Stimulated activated CD4-positive, alpha-beta T cell treated with anti-CD3 and anti-CD28 coated beads, Interleukin-1b, Interleukin-23, amount 100 ng/mL, for 4 hours (primary cell): ENCODE measurements at places on chromosomes 1 and 21.

DNA sequence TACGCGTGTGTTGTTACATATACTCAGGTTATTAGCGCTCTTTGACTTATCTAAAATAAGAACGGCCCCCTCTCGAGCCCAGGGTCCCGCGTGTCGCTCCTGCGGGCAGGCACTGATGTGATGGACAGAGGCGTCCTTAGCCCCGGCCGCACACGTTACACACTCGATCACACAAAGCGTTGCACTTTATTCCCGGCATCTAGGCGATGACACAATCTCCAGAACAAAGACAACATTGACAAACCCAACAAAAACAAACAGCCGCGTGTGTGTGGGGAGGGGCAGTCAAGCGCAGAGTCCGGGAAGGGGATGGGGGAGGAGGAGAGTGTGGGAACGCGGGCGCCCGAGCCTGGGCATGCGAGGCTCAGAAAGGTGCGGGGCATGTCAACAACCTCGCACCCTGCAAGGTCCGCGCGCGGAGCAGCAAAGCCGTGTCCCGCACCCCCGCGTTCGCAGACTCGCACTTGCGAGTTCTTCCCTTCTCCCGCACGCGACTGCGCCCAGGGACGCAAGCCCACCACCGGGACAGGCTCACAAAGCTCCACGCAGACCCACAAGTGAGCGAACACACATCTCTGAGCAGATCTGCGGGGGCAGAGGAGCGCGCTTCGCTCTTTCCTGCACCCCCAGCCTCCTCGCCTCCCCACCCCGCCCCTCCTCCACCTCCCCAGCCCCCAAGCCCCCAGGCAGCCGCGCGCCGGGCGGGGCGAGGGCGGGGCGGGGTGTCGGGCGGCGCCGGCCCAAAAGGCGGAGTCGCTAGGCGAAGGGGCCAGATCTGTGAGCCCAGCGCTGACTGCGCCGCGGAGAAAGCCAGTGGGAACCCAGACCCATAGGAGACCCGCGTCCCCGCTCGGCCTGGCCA is at the start of gene EFNA1:
Gene EFNA1, plus strand, starts transcription at position 772 of the 862 bp plus-strand sequence. CDS start 102 bp downstream, outside the sequence.
- no peak for DNase-seq

GRCh38 chr1:36906555-36906954 is 127.8 kb downstream of the GRIK3 start:
- no peak for DNase-seq

GRCh38 chr1:176959191-176959820 is 205.2 kb downstream of the ASTN1 start:
- no peak for DNase-seq

DNA sequence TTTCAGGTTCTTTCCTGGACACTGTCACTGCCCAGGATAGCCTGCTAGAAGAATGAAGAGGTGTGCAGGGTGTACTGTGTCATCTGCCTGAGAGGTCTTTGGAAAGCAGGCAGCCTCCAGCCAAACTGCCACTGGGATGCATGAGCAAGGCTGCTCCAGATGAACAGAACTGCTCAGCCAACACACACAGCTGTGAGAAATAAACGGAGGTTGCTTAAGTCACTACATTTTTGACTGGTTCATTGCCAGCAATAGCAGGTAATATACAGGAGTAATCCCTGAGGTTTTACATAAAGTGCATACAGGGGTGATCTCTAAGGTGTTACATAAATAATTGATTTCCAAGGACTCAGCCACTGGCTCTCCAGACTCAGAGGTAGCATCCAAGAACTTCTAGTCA is 516.9 kb downstream of the BRINP3 start:
- no peak for DNase-seq

GRCh38 chr1:177944016-177944949 is 25.6 kb downstream of the SEC16B start:
- no peak for DNase-seq

- DNase-seq = peak; percentile 28
These were observed 9.1 kb upstream of the LUZP1 start for GRCh38 chr1:23177438-23178380.

DNA sequence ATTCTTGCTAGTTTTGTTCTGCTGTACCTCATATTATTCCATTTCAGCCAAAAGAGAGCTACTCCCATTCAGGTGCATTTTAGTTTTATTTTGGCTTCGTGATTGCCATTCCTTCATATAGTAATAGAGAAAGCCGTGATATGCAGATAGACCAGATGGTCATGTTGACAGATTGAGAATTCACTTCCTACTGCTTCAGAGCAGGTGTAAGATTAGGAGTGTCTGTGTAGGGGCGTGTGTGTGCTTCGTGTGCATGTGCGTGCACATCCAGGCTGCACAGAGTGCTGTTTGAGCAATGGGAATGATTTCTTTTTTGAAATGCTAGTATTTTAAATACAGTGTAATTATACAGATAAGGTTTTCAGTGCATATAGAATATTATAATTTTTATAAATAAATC is 10.3 kb downstream of the NFIA start:
- DNase-seq = no peak

DNA sequence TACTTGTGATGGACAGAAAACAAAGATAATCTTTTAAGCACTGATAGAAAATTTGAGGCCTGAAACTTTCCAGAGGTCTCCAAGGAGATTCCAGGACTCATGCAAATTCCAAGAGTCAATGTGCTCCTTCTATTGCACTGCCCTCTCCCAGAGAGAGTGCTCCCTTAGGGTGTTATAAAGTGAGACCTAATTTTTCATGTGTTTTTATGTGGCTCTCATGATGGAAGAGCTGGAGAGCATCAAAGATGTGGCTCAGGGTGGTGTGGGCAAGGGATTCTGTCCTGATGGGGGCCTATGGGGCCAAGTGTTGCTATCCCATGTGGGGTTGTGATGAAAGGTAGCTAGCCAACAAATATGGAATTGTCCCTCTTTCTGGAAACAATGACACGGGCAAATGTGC is 101.3 kb downstream of the PRRX1 start:
- no peak for DNase-seq

- no peak for DNase-seq
These were observed 4.9 kb downstream of the GLIS1 start for GRCh38 chr1:53733975-53734649.

GRCh38 chr21:42670884-42671283 is 17.5 kb downstream of the PDE9A start:
- no peak for DNase-seq

DNA sequence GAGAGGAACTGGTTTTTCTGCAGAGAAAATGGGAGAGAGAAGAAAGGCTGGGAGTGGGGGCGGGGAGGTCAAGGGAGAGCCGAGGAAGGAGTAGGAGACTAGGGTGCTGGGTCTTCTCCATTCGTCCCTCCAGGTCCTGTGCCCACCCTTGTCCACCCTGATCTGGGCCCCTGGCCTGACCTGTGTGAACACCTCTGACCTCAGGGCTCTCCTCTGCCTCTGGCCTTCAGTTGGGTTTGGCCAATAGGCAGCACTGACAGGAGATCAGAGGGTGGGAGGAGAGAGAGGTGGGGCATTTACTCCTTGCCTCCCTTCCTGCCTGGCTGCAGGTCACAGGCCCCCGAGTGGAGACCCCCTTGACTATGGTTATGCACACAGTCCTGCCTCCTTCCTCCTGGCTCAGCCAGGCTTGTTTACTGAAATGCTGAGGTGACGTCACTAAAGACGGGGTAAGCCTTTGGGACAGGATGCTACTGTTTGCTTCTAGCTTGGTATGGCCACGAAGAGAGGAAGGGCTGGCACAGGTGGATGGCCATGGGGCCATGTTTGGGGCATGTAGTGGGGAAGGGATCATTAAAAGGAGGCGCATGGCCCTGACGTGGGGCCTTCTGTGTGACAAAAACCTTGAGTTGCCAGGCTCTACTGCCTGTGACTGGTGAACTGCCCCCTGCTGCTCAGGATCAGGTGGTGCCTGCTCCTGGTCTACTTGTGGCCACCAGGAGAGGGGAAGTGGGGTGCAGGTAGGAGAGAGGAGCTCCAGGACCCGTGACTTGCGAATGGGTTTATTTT is 248.7 kb upstream of the CSF3R start:
- DNase-seq = no peak

- DNase-seq = peak; percentile 14
These were observed at the start of gene CYP2J2 for GRCh38 chr1:59926381-59927123. Gene CYP2J2, minus strand, starts transcription at chr1:59926773. Its CDS starts 27 bp downstream, at chr1:59926746.

DNA sequence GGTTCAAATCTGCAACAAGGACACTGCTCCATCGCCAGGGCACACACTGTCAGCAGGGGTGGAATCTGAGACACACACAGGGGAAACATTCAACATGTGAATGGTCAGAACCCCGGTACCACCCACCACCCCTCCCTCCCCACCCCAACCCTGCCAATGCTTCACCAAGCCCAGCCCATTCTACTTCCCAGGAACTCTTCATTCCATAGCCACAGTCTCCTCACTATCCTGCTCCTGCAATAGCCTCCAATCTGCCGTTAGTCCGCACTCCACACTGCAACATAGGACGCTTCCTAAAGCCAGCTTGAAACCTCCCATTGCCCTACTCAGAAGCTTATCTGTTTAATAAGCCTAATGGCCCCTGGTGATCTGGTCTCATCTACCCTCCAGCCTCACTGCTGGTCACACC is 7.5 kb upstream of the RAB3B start:
- DNase-seq = no peak

DNA sequence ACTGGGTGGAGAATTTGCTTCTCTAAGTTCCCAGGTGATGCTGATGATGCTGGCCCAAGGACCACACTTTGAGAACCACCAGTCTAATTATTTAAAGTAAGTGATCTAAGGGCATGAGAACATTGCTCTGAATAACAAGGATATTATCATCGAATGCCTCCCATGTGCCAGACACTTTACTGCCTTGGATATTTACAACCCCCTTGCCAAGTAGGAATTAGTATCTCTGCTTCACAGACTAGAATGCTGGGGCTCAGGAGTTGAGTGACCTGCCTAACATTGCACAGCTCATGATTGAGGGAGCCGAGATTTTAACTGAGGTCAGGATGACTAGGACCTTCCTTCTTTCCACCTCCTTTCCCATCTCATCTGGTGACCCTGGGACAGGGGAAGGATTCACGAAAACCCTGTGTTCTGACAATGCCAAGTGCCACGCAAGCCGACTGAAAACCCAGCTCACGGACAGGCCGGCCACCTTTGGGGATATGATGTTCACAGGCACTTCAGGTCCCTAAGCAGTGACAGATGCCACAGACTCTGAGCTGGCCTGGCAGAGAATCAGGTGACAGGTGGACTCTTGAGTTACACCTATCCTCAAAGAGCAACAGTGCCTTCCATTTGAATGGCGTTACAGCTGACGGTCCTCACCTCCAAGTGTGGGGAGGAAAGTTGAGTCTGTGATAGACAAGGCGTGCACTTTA is 230.7 kb downstream of the TOMM20 start:
- DNase-seq = no peak

GRCh38 chr1:185376840-185377635 is 60.0 kb upstream of the IVNS1ABP start:
- DNase-seq = no peak

- no peak for DNase-seq
These were observed 9.5 kb upstream of the HORMAD1 start for GRCh38 chr1:150730130-150730721.

DNA sequence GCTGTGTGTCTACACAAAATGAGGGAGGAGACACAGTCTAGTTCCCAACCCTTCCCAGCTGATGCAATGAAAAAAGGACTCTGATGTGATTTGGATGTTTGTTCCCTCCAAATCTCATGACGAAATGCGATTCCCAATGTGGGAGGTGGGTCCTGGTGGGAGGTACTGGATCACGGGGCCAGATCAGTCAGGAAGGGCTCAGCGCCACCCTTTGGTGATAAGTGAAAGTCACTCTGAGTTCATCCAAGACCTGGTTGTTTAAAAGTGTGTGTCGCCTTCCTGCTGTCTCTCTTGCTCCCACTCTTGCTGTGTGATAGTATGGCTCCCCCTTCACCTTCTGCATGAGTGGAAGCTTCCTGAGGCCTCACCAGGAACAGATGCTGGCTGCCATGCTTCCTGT is 63.2 kb downstream of the GNG4 start:
- no peak for DNase-seq

- DNase-seq = no peak
These were observed 3.2 kb upstream of the GUK1 start for GRCh38 chr1:228136901-228137300.

GRCh38 chr1:68331117-68331865 is 99.0 kb upstream of the WLS start:
- no peak for DNase-seq

DNA sequence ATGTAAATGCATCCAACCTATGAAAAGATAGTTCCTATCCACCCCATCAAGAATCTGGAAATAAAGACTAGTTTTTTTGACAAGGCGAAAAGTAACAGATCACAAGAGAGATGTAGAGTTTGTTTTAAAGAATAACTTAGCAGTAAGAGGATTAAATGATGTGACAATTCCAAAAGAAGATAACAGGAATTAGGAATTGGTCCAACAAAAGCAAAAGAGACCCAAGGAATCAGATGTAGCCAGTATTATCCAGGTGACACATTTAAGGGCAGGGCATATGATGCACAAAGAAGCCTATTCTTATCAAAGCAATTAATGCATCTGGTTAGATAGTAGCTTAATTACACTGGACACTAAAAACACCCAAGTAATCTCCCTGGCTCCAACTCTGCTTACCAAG is 53.8 kb downstream of the PUM1 start:
- no peak for DNase-seq

GRCh38 chr1:233033361-233033760 is 83.0 kb downstream of the NTPCR start:
- no peak for DNase-seq

DNA sequence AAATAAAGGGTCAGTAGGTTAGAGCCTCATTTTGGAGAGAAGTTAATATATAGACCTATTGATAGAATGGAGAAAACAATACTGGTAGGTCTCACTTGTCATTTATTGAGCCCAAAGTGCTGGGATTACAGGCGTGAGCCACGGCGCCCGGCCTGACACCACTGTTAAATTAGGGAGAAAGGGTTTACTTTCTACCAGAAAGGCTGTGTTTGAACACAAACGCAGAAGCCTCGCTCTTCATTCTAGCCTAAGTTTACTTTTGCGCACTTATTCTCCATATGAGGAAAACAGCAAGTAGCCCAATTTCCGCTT is 710 bp upstream of the PRPF3 start:
- no peak for DNase-seq

DNA sequence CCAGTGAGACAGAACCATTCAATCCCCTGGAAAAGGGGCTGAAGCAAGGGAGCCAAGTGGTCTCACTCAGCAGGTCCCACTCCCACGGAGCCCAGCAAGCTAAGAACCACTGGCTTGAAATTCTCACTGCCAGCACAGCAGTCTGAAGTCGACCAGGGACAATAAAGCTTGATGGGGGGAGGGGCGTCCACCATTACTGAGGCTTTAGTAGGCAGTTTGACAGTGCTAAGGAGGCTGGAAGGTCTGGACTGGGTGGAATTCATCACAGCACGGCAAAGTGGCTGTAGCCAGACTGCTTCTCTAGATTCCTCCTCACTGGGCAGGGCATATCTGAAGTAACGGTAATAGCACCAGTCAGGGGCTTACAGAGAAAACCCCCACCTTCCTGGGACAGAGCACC is 105.4 kb upstream of the GORAB start:
- no peak for DNase-seq

- DNase-seq = no peak
These were observed 51.7 kb downstream of the TLCD4 start for GRCh38 chr1:95168761-95169351.

GRCh38 chr1:229461032-229461668 is 27.3 kb upstream of the ACTA1 start:
- DNase-seq = no peak

GRCh38 chr21:17428484-17428869 is 84.4 kb upstream of the CXADR start:
- no peak for DNase-seq
